ENCODE measurements at places on chromosomes 6 and 20.

DNA sequence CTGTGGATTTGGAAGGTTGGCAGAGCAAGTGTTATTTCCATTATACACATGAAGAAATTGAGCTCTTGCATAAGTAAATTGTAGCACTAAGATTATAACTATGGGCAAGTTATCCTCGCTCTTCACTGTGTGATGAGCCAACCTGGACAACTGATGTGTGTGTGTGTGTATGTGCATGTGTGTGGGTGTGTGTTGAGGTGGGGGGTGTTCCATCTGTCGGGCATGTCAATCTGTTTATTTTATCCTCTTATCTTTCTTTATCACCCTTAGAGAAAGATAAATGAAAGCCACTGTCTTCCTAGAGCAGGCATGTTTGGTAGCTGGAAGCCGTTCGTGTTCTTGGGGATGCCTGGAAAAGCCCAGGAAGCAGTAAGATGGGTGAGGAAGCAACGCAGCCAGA, 3.0 kb upstream of the DSP start:
- peak; percentile 76 for DNase-seq

DNA sequence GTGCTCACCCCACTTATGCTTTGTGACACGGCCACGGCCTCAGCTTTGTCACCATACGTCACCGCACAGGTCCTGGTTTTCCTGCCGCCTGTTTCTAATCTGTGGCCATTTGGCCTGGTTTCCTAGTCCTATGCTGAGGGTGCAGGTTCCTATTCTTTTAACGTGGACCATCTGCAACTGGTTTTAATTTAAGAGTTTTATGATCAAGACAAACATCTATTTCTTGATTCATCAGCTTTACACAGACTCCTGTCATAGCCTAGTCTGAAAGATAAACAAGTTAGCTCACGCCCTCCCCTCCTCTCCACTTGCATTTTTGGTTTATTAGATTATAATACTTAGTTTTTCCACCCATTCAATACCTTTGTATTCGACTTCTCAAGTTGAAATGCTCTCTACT, 97.5 kb upstream of the RPS6KA2 start:
- no peak for DNase-seq

- DNase-seq, result no peak
These were observed 86.4 kb downstream of the EDN3 start for GRCh38 chr20:59386809-59387208.

- no peak for DNase-seq
These were observed 78.9 kb downstream of the ANKRD60 start for GRCh38 chr20:58149437-58150091.

DNA sequence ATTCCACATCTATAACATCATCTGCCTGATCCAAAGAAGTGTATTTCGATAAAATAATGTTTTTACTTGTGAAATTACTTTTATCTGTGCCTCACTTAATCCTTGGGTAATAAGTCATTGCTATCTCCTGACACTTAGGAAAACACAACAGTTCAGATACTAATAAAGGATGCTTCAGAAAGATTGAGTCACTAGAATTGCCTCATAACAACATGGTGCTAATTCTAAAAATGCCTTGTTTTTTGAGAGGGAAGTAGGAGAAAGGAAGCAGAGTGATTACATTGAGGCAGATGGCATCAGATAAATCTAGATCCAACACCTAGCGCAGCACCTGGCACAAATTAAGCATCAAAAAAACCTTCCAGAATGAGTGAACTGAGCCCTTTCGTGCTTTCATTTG, 69.0 kb downstream of the NCOA7 start:
- no peak for DNase-seq

DNA sequence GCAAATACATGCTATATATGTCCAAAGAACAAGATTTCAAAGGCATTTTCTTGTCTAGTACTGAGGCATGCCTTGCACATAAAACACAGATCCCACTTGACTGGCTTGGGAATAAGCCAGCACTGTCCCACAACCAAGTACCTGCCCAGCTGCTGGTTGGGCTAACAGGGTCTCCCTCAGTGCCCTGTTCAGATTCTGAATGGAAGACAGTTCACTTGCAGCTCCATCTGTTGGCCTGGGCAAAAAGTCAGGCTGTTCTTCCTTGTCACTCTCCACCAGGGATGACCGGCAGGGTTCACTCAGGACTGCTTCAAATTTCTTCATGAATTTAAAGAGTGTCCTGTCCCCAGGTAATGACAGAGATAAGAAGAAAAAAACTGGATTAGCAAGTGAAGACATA, 44.4 kb upstream of the LYRM2 start:
- no peak for DNase-seq

DNA sequence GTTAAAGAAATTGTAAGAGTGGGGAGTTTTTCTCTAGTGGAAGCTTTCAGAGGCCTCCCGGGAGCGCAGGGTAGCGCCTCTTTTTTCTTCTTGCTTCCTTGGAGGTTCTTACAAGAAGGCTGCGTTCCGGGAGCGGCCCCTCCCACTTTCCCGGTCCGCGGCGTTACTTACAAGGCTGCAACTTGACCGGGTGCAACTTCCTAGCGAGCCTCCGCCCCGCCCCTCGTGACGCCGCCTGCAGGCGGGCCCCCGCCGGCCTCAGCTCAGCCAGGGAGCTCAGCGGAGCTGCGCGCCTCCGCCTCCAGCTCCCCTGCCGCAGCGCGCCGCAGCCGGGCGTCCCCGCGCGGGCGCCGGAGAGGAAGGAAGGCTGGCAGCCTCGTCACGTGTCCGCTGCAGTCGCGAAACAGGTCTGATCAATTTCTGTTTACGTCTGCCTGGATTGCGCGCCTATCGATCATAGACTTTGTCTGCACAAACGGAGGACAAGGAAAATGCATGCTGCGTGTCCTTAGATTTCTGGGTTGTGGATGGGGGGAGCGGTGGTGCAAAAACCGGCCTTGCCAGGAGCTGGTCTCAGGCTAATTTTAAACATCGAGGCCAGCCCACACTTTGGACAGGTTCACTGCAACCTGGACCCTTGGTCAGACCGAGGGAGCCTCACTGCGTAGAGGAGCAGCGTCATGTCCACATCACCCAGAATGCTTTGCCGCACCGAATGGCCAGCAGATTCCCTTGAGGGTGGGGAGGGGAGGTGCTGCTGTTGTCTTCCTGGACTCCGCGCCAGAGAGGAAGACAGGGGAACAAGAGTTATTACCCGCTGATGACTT, at the start of the genes FAM217B and PPP1R3D:
Gene FAM217B (plus strand): TSS at position 261 of the 827 bp plus-strand sequence. CDS start 3,555 bp downstream, outside the sequence.
Gene PPP1R3D (minus strand): TSS at position 177 of the 827 bp plus-strand sequence. CDS start 374 bp downstream, outside the sequence.
- peak; percentile 96 for DNase-seq

DNA sequence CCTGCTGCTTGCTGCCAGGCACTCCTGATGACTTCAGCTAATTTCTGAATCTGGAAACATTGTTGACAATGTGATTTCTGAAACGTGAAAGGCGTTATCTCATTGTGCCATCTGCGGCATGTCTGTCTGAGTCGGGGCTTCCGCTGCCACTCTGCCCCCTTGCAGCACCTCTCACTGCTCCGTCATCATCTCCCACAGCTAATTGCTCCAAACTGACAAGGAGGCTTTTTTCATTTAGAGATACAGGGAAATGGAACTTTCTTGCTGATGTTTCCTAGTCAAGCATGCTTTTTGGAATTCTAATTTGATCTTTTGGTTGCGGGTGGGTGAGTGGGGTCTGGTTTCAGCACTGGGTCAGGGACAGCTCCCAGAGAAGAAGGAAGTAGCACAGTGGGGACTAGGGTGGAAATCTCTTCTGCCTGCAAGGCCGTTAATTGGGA, 233.5 kb downstream of the DHX35 start:
- no peak for DNase-seq

DNA sequence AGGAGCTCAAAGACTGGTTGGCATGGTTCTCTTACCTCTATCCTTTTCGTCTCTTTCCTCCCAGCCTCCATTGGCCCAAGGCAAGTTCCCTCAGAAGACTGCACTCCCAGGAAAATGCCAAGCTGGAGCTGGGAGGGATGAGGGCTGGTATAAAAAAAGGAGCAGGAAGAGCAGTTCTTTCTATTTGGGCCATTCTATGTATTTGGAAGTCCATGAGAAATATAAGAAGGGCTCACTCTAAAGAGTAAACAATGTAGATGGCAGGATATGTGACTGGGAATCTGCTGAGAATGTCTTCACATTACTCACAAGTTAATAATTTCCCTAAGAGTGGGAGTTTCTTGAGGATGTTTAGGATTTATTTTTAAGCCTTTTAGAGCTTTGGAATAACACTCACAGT, 36.6 kb upstream of the ADTRP start:
- no peak for DNase-seq

DNA sequence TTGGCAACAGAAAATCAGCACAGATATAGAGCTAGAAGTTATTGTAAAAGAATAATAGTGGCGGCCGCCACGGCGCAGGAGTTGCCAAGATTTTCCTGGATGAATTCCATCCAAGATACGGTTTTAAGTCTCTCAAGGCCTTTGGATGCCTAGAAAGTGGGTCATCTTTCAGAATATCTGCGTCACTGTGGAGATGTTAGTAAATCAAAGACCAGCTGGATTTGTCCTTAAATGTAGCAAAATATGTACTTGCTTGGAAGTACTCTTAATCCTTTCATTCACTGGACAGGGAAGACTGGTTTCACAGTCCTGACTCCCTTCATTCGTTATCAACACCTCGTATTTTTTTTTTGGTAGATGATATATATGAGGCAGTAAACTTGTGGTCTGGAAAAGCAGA, 83.0 kb downstream of the SLC22A3 start:
- DNase-seq, result no peak

DNA sequence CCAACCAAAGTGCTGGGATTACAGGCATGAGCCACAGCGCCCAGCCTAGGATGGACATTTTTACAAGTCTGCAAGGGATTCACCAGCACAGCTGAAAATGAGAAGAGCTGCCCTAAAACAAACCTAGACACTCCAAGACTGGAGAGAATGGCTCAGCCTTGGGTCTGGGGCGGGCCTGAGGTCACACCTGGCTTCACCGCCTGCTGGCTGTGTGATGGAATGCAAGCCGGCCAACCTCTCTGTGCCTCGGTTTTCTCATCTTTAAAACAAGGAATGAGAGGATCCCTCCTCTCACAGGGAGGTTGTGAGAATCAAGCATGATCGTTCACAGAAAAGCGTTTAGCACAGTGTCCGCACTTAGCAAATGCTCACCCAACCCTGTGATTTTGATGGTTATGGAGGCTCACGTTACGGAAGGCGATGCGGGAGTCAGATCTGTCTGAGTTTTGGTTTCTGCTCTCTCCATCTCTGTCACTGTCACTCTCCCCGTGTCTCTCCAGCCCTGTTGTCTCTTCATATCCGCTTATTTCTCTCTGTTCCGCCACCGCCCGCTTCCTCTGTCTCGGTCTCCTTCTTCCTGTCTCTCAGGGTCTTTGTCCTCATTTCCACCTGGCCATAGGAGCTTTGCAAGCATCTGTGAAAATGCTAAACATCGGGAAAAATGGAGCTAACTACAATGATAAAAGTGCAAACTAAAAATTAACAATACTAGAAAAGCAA, 47.6 kb downstream of the CEBPB start:
- no peak for DNase-seq

- no peak for DNase-seq
These were observed 1.3 kb upstream of the BLOC1S5 start for GRCh38 chr6:8065519-8065911.

DNA sequence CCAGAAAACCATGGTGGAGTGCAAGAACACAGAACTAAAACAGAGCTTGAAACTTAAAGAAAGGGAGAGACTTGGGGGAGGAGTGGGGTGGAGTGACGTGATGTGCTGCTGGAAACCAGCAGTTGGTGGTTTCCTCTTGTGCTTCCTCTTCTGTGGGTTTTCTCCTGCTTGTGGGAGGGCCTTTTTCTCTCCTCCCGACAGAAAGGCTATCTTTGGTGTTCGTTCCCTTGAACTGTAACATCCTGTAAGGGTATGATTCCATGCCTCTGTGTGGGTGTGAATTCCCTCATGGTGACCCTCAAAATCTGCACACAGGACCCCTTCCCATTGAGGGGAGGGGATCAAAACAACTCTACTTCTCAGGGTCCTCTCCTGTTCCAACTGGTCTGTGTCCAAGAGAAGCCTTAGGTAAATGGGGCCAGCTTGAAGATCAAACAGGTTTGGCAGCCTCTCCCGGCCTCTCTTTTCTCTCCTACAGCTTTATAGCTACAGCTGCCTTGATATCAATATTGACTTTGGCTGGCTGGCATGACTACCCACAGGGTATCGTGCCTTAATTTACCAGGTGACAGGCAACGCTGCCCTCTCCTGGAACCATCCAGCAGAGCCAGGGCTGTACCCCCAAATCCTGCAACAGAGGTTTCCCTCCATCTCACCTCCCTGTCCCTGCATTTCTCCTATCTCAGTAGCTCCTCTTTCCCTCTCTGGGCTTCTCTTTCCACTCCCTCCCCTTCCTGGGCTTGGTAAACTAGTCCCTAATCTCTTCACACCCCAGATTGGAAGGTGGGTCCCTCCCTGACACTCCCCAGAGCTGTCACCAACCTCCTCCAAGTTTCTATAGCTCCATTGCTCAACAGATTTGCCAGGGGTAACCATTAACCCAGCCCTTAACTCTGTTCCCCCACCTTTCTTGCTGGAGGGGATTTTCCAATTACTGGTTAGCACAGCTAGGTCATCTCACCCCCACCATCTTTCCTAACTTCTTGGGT, 1.5 kb upstream of the MSH5 start:
- DNase-seq, result peak; percentile 34

DNA sequence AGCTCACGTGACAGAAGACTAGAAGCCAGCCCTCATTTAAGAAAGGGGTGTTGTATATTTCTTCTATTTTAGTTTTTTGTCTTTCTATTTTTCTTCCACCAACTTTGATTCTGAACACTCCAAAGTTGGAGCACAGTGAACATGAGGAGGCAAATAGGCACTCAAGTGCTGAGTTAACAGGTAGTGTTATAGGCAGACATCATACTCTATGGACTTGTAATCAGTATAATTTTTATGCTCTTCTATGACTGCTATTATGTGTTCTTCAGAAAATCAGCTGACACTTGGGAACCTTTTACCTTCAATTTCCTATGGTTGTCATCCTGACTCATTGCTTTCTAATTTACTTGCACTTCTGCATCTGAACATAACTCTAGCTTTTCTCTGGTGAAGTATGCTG, 396.3 kb upstream of the EYS start:
- DNase-seq, result no peak

- peak; percentile 87 for DNase-seq
These were observed 17.6 kb upstream of the TM9SF4 start for GRCh38 chr20:32091888-32092346.

- DNase-seq, result peak; percentile 84
These were observed 111.2 kb upstream of the MMS22L start for GRCh38 chr6:97394160-97394748.

DNA sequence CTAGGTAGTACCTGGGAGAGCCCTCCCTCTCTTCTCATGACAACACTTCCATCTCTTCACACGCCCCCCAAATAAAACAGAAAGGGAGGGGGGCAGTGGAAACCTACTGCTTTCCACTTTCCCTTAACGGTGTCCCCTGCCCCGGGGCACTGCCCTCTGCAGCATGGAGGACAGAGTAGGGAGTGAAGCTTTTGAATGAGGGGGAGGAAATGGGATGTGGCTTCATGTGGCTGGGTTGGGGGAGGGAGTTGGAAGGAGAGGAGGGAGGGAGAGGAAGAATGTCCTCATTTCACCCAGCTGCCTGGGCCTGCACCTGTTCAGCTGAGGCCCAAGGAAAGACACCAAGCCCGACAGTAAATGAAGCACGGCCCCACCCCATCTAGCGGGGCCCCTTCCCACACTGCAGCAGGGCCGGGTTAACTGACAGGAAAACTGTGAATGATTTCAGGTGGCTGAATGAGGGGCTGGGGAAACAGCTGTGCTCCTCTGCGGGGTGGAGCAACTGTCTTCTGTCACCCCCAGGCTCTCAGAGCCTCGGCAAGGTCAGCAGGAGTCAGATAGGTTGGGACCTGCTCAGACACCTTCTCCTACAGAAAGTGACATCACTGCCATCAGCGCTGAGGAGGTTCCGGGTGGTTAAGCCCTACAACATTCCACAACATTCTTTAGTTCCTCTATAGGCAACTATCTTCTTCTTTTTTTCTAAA, 40.0 kb upstream of the TAF8 start:
- DNase-seq, result peak; percentile 72
